ENCODE measurements at places on chromosomes 12 and 14.

DNA sequence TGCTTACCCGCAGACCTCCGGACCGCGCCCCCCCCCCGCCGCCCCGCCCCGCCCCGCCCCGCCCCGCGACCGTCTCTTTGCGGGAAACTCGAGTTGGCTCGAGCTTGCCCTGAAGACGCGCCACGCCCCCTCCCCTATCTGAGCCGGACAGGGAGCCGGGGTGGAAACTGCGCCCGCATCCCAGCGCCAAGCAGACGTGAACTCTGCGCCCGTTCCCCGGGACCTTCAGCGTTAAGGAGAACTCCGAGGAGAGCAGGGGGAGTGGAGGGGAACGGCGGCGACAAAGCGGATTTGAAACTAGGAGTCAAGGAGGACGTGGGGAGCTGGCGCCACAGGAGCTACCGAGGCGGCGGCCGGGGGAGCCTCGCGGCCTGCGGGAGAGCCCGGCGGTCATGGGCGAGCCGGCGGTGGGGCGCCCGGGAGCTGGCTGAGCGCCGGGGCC lies at the start of gene KCNK13:
KCNK13 (plus strand) TSS at position 310 of the 442 bp plus-strand sequence. CDS start 212 bp downstream, outside the sequence.
- no peak for DNase-seq

DNA sequence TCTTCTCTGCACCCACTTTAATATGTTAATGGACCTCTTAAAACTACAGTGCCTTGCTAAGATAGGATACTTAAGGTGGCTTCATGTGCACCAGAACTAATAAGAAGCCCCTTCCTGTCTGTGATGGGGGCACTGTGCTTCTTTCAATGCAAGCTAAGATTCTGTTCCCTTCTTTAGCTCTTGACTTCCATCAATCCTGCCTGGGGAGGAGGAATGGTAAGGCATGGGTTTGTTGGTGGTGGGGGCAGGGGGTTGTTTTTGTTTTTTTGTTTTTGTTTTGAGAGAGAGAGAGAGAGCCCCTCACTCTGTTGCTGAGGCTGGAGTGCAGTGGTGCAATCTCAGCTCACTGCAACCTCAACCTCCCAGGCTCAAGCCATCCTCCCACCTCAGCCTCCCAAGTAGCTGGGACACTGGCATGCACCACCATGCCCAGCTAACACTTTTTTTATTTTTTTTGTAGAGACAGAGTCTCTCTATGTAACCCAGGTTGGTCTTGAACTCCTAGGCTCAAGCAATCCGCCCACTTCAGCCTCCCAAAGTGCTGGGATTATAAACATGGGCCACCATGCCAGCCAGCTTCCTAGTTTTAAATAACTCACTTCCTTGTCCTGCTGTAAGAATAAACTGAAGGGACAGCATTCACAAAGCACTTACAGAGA lies 4.5 kb upstream of the KRT3 start:
- DNase-seq = no peak

GRCh38 chr14:54186821-54187763 lies 209.7 kb upstream of the CDKN3 start:
- DNase-seq = no peak

DNA sequence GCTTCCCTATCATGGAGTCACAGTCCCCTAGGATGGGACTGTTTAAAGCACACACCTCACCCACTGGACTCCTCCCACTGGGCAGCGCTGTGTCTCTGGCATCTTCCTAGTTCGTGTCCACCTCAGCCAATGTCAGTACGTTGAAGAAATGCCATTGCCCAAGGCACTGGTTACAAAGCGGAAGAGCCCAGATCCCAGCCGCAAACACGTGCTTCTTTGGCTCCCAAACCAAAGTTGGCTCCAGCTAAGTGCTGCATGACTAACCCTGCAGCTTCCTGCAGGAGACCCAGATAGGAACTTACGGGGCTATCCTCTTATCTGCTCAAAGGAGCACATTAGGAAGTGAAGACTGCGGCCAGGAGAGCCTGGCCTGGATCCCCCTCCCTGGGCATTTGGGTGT lies 9.3 kb downstream of the SYNE3 start:
- DNase-seq = peak; percentile 98

- DNase-seq = no peak
Measured at GRCh38 chr12:114220311-114220710, 185.6 kb downstream of the TBX5 start.

GRCh38 chr14:43471595-43471994 lies 1035.5 kb downstream of the FSCB start:
- no peak for DNase-seq

GRCh38 chr14:92039063-92039718 lies 668 bp downstream of the TRIP11 start:
- peak; percentile 63 for DNase-seq

GRCh38 chr12:22874151-22874550 lies 249.2 kb downstream of the ETNK1 start:
- DNase-seq = no peak

GRCh38 chr14:61346221-61346620 lies 24.8 kb downstream of the PRKCH start:
- peak; percentile 64 for DNase-seq

- no peak for DNase-seq
Measured at GRCh38 chr14:89866458-89866857, 88.1 kb downstream of the EFCAB11 start.

GRCh38 chr12:93300611-93301021 lies 77.1 kb upstream of the NUDT4 start:
- DNase-seq = no peak

DNA sequence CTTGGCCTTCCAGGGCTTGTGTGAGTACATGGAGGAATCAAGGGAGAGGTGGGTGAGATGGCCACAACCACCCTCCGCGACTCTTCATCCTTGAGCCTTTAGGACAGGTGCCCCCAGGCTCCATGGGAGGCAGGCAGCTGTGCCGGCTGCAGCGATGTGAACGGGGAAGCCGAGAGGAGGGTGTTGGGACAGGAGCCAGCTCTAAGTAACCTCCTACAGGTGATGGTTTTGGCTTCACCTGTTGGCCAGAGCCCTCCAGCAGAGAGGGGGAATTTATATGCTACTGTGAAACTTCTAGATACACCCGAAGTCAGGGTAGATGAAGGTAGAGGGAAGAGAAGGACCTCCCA lies 132.2 kb upstream of the HIF1A start:
- no peak for DNase-seq

- DNase-seq = no peak
Measured at GRCh38 chr14:50932592-50933495, 11.4 kb downstream of the PYGL start.

DNA sequence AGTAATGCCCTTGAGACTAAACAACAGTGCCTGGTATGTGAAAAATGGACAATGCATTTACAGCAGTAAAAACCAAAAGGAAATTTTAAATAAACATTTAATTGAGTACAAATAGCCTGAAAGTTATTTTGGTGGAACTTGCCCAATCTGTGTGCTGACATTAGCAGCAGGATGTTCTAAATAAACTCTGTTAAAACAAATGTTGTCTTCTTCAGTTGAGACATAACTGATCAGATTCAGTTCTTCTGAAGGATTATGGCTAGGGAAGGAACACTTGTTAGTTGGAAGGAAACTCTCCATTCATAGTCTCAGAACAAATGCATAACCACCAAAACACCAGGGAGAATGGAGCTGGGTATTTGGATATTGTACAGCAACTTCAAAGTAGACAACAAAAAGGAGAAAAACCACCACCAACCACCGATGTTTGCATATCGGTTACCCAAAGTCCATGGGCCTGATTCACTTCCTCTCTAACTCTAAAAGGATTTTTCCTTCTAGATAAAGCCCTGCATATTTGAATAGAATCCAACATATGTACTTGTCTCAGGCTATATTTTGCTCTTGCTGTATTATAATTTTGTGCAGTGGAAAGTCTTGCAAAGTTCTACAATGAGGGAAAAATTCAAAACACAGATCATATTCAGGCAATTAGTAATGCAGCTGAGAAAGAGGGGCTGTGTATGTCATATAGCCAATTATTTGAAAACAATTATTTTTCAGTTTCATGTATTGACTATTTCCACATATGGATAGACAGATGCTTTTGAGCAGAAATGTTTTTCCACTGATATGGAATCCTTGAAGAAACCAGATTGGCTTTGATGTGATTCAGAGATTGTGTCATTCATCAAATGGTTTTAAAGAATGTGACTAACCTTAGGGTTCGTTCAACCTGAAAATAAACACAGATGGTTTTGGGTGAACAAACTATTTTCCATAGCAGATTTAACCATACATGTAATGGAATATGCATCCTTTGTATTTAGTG lies 152.2 kb upstream of the BMP4 start:
- DNase-seq = peak; percentile 100

DNA sequence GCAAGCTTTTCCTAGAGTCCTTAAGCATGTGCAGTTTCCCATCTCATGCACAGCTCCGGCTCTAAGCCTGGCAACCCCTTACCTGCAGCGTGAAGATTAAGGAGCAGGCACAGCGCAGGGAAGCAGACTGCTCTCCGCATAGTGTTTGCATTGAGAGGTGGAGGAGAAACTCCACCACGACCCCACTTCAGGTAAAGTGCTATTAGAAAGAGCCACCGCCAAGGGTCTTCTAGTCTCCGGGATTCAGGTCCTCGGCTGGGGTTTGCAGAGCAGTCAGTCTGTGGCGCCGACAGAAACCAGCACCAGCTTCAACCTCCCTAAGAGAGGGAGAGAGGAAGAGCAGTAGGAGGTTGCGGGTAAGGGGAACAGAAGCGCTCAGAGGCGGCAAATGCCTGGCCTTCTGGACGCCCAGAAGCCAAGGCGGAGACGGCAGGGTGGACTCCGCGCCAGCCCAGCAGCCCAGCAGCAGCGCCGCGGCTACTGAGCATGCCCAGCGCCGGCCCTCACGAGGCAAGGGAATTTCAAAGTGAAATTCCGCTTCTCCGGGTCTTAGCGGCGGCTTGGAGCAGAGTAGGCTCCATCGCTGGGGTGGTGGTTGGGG lies at the start of gene PTPRR:
PTPRR (minus strand) TSS at position 488 of the 601 bp plus-strand sequence; CDS start at position 140, 348 bp downstream.
- DNase-seq = no peak

GRCh38 chr14:105275267-105275946 lies 25.4 kb downstream of the BRF1 start:
- DNase-seq = no peak
